Activated CD4-positive, CD25-positive, alpha-beta regulatory T cell treated with anti-CD3 and anti-CD28 coated beads, Interleukin-2, amount 50 U/mL, for 16 hours (primary cell): ENCODE measurements at places on chromosomes 5 and 9.

DNA sequence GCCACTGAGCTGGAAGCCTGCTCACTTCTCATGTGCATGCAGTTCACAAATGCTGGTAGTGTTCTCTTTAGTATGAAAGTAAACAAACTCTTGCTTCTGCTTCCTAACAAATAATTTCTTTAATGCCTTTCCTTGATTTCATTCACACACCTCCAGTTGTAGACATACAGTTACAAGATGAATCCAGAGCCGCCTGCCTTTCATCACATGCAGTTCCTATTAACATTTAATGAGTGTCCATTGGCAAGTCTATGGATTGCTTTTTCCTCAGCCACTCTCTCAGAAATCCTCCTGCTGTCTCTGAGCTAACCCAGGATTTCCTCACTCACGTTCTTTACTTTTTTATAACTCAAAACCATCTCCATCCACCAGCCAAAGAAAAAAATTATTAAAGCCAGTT is 408.6 kb downstream of the BNC2 start:
- no peak for DNase-seq

DNA sequence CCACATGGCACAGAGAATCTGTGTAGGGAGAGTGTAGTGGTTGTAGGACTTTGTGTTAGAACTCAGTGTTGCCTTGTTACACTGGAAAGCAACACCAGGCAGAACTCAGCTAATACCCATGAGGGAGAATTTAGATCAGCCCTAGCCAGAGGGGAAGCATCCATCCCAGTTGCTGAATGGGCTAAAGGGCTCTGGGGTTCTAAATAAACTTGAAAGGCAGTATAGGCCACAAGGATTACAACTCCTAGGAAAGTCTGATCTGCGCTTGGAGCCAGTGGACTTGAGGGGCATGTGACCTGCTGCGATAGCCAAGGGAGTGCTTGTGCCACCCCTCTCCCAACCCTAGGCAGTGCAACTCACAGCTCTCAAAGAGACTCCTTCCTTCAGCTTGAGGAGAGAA is 26.9 kb downstream of the PTGS1 start:
- no peak for DNase-seq

GRCh38 chr9:5449521-5450358 is 602 bp upstream of the CD274 start:
- no peak for DNase-seq

DNA sequence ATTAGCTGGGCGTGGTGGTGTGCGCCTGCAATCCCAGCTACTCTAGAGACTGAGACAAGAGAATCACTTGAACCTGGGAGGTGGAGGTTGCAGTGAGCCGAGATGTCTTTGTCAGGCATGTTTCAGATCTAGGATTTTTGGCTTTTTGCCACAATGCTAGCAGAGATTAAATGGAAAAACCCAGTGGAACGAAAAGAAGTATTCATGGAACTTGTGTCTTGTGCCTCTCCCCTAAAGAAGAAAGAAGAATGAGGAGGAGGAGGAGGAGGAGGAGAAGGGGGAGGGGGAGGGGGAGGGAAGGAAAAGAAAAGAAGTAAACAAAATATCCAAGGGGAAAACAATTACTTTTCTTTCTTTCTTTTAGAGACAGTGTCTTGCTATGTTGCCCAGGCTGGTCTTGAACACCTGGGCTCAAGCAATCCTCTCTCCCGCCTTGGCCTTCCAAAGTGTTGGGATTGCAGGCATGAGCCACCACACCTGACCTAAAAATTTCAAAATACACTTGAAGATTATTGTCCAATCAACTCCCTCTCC is 106.0 kb downstream of the ARRDC3 start:
- DNase-seq: no peak

GRCh38 chr5:97838214-97838613 is 655.2 kb upstream of the RIOK2 start:
- no peak for DNase-seq

DNA sequence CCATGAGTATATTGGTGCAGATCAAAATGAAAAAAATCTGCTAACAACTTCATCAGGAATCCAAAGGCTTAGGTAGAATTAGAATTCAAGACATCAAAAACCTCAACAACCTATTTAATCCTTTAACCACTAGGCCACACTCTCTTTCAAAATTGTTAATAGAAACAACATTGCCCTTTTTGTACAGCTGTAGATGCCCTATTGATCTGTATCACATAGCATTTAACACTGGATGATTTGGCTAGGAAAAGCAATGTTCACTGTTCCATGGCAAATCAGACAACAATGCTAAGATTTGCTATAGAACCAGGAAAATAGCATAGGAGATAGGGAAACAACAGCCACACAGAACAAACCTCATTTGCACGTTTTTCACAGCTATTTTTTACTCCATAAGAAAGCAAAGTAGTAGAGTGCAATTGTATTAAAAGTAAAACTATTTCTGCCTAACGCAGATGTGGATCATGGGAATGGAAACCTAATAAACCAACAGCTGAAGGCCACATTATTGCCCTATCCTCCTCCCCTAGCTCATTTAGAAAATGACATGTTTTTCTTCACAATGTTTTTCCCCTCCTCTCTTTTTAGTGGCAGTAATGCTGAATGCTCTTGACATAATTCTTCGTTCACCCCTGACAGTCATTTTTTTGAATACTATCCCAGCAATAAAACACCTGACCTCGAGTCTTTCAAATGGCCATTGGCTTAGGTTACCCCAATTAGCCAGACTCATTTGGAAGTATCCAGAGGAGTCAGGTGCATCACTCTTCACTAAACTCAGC is 373.0 kb upstream of the CCNH start:
- no peak for DNase-seq

DNA sequence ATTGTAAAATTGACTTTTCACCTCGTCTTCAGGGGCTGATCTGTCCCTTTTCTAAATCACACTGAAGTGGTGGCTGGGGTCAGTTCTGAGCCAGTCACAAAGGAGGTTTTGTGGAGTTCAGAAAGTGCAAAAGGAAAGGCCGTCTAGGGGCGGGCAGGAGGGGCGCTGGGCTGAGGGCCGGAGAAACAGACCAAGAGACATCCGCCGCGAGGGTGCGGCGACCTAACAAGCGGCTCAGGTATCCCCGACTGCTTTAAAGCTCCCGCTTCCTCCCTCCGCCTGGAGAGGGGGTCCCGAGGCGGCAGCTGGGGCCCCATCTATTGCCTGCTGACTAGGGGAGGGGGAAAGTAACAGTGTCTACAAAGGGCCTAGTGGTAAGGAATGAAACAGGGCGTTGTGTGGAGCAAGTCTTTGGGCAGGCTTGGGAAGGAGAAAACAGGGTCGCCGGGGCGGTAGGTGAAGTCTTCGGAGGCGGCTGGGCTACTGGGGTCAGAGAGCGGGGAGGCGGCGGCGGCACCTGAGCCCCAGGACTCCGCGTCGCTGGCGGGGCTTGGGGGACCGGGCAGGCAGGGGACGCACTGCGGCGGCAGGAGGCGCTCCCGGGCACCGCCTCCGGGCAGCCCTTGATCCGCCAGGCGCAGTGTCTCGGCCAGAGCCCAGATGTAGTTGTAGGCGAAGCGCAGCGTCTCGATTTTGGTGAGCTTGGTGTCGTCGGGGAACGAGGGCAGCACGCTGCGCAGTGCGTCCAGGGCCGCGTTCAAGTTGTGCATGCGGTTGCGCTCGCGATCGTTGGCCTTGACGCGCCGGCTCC is 950 bp downstream of the NEUROG1 start:
- DNase-seq: no peak

- no peak for DNase-seq
These were observed 6.9 kb upstream of the AKNA start for GRCh38 chr9:114394523-114395333.

- no peak for DNase-seq
These were observed 61.9 kb upstream of the ITGA1 start for GRCh38 chr5:52725808-52726207.

DNA sequence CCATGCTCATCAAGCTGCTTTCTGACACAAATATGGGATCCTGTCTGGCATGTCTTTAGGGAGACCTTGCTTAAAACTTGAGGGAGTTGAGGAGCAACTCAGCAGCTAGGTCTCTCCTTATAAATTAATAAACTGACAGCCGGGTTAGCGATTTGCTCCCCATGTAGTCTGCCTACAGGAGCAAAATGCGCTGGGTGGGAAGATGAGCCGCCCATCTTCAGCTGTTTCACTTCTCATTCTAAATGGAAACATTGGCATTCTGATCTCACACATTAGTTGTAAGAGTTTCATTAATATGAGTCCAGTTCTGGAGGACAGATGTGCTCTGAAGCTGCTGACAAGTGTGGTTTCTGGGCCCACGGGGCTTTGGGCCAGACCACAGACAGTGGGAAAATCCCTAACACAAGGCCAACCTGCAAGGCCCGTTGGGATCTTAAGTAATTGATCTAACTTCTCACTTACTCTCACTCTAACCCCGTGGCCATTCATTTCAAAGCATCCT is 197.0 kb downstream of the MCTP1 start:
- DNase-seq: no peak
